ENCODE measurements at places on chromosomes 12 and 14.

DNA sequence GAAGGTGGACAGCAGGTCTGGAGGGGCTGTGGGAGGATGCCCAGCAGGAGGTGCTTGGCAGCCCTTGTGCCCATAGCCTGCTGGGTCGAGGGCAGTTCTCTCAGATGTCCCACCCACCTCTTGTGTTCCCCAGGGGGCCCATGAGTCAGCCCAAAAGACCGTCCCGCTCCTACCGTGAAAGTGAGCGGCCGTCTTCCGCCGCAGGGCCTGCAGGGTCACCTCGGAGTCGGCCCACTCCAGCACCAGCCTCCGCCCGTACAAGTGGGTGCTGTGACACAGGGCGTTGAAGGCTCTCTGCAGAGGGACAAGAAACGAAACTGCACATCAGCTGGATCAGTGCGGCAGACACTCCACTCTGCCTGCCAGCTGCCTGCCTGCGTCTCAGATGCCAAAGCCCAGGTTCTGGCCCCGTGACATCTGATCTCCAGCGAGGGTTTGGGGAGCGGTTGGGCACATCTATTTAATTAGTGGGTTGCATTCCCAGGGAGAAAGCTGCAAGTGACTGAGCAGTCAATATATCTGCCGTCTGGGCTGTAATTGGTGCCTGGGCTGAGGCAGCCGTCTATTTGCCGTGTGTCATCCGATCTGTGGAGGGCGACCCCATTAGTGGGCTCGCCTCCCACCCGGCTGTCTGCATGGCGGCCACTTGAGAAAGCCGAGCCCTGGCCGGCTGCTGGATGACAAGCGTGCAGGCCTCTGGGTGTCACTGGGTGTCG is 121.5 kb downstream of the RBM19 start:
- DNase-seq, result no peak

DNA sequence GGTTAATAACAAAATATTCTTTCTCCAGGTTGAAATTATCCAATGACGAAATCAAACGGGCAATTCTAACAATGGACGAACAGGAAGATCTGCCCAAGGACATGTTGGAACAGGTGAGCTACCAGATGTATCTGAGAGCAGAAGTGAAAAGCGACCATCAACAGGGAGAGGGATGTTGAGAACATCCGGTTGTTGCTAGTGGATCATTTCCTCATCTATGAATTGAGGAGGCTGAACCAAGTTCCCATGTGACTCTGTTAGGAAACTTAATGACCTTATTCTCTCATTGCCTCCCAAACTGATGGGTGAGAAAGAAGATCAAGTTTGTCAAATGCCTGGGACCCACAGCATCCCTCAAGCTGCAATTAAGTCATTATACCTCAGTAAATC is 117.7 kb downstream of the GPR135 start:
- no peak for DNase-seq

DNA sequence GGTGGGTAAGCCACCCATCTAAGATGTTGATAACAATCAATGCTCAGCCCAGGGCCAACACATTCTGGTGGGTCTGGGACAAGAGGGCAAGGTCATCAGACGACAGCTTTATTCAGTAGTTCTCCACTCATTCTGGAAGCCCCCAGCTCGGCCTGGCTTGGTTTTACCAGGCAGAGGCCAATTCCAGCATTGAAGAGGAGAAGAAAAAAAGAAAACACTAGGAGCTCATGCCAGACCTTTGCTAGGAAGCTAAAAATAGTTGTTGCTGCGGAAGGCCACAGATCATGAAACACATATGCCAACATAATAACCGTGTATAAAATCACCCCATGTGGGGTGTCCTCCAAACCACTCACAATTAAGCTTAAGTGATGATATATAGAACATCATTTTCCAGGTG is 44.4 kb downstream of the CCDC60 start:
- no peak for DNase-seq

GRCh38 chr14:105549481-105549880 is 23.1 kb downstream of the TMEM121 start:
- no peak for DNase-seq

- DNase-seq, result no peak
Measured at GRCh38 chr14:99248761-99249171, 23.2 kb downstream of the BCL11B start.

GRCh38 chr14:103840014-103840413 is 7.4 kb downstream of the PPP1R13B start:
- no peak for DNase-seq

GRCh38 chr12:115273456-115273855 is 589.5 kb upstream of the TBX3 start:
- DNase-seq, result no peak

- no peak for DNase-seq
Measured at GRCh38 chr14:103521951-103522563, 573 bp downstream of the CKB start.

DNA sequence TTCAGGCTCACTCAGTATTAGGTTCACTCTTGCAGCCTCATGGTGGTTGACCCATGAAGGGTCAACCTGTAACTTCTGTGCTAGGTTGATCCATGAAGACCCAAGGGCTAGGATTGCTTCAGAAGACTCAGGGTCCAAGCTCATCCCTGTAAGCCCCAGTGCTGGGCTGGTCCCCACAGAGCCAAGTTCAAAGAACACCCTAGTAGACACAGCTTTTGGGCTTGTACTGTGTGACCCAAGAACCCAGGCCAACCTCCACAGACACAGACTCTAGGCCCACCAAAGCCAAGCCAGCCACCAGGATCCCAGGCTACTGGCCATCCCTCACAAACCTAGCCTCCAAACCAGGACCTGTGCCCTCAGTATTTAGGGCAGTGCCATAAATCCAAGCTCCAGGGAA is 1020.6 kb downstream of the SLC16A7 start:
- DNase-seq, result no peak

DNA sequence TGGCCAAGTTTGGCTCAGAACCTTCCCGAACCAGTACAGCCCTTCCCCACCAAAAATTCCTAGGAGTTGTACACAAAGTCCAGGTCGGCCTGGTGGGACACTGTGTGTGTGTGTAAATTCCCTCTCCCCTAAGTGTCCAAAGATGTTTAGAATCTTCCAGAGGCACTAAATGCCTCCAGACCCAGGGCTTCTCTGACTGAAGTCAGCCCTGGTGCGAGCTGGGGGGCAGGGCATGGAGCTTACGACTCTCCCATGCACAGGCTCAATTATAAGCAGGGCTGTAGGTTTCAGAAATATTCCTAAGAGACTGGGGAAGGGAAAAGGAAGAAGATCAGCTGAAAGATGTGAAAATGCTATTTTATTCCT is 106.9 kb upstream of the ATF7IP start:
- no peak for DNase-seq

DNA sequence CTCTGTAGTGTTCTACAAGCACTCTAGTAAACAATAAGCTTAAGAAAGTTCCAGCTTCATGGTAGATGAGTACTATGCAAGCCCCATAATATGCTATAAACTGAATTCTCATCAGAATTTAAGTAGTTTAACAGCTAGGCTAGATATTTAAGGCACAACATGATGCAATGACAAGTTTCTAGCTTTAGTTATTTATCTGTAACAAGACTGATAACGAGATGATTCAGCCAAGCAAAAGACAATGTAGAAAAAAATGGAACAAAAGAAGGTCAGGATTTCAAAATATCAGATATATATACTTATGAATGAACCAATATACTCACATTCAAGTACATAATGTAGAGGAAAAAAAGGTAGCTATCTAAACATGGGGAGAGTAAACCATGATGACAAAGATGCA is 61.0 kb upstream of the RERGL start:
- no peak for DNase-seq

GRCh38 chr14:99476864-99477263 is 3.8 kb downstream of the SETD3 start:
- no peak for DNase-seq

DNA sequence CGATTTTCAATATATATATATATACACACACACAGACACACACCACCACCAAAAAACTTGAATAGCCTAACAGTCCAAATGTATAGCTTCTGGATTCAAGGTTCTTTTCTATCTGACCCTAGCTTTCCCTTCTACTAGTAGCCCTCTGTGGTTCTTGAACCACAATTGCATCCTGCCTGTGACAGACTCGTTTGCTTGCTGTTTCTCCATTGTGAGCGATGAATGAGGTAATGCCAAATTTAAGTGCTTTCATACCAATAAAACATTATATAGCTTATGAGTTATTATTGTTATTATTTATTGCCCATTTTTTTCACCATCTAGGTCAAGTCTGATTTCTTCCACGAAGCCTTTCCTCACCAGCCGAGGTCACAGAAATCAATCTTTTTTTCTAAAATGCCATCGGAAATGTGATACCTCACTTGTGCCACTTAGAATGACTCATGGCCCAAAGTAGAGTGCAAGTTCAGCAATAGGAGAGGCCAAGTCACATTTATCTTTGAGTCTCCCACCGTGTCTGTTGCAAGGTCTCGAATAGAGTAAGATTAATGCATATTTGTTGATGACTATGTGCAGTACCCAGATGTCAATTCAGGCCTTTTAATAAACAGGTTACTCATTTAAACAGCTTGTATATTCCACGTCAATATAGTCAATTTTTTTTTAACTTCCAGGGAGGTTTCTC is 1015.8 kb upstream of the SEL1L start:
- no peak for DNase-seq

GRCh38 chr14:74548881-74549280 is 55.3 kb downstream of the ISCA2 start:
- DNase-seq, result no peak

- no peak for DNase-seq
Measured at GRCh38 chr14:66135831-66136230, 350.3 kb upstream of the CCDC196 start.

DNA sequence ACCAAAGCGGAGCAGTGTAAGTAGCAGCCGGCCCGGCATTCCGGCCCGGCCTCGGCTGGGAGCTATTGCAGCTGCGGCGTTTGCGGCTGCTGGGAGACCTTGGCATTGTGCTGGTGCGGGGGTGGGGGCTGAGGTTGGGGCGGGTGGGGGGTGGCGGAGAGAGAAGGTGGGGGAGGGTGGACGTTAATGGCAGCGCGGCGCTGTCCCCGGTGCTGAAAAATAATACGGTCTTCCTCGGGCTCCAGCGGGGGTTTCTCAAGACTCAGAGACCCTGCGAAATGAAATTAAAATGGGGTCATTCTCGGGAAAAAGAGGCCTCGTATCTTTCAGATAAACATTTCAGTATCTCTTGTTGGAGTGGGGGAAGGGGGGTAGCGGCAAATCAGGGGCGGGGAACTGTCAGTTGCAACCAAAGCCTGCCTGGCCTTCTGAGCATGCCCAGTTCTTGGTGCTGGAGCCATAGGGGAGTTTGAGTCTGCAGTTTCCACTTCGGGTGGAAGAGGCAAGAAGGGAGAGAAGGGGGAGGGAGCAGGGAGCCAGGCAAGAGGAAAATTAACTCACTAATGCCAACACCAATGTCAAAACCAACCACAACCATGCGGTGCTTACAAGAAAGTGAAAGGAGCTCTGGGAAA is 414 bp downstream of the UNC79 start:
- peak; percentile 76 for DNase-seq

DNA sequence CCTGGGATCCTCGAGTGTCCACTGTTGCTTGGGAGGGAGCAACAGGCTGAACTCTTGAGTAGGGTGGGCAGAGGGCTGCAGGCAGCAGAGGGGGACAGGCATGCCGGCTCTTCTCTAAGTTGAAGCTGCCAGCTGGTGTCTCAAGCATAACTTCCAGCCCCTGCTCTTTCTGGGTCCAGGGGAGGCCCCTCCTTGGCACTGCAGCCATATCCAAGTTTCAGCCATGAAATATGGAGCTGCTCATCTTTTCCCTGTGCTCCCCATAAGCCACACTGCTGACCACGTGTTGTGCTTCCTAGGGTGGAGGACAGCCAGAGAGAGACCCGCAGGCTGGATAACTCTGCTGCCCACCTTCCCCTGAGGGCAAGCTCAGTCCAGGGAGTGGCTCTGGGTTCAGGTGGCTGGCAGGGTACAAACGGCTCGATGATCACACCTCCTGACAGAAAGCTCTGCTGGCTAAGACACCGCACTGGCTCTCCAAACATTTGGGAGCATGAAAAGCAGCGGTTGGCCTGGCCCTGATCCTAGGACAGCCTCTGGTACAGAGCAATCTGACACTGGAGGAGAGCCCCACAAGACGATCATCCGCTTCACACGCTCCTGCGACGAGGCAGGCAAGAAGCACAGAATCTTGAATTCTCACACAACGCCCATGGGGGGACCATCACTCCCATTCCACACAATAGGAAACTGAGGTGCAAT is 79.6 kb downstream of the PITPNM2 start:
- no peak for DNase-seq

DNA sequence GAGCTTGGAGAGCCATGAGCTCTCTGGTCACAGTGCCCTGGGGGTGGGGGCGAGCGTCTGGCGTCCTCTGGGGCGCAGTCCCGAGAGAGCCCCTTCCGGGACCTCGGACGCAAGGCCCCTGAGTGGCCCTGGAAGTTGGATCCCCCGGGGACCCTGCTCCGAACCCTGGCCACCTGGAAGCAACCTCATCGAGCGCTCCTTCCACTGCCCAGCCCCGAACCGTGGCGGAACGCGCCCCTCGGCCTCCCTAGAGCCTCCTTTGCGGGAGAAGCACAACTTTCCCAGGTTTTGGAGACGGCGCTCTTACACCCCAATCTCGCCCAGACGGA is 1.2 kb downstream of the NOS1 start:
- no peak for DNase-seq

DNA sequence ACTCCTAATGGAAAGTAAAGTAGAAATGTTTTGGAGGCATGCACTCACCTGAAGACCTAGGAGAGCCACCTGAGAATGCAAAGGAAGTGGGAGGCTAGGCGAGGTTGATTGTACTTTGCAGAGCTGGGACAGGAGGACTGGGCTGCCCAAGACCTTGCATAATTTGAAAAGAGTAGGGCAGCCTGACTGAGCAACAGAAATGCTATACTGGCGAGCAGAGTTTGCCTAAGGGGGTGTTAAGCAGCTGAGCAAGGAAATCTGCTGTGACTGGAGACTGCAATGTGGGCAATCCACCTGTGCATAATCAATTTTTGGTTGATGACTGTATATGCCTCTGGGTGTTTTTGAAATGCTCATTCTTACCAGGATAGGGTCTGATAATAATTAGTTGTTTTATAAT is 834.1 kb downstream of the TRHDE start:
- no peak for DNase-seq

DNA sequence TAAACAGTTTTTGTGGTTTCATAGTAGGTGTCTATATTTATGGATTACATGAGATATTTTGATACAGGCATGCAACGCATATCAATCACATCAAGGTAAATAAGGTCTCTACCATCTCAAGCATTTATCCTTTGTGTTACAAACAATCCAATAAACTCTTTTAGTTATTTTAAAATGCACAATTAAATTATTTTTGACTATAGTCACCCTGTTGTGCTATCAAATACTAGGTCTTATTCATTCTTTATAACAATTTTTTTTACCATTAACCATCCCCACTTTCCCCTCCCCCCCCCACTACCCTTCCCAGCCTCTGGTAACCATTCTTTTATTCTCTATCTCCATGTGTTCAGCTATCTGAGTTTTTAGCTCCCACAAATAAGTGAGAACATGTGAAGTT is 175.7 kb upstream of the FBXO33 start:
- no peak for DNase-seq

DNA sequence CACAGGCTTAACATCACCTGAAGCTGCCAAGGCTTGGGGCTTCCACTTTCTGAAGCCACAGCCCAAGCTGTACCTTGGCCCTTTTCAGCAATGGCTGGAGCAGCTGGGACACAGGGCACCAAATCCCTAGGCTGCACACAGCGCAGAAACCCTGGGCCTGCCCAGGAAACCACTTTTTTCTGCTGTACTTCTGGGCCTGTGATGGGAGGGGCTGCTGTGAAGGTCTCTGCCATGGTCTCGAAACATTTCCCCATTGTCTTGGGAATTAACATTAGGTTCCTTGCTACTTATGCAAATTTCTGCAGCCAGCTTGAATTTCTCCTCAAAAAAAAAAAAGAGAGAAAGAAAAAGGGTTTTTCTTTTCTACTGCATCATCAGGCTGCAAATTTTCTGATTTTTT is 219.1 kb downstream of the RPL10L start:
- DNase-seq, result no peak
